ENCODE measurements at places on chromosomes 4 and X. TPM values are rescaled to one million over a fixed set of nuclear protein-coding genes. Genes with fewer than 3 reads are reported as not detected.

GRCh38 chrX:69961365-69962072 lies 88.2 kb downstream of the AWAT2 start:
- no peaks in the 10 kb centered on the region for H3K4me1 ChIP-seq
- no peaks in the 10 kb centered on the region for H3K27me3 ChIP-seq

DNA sequence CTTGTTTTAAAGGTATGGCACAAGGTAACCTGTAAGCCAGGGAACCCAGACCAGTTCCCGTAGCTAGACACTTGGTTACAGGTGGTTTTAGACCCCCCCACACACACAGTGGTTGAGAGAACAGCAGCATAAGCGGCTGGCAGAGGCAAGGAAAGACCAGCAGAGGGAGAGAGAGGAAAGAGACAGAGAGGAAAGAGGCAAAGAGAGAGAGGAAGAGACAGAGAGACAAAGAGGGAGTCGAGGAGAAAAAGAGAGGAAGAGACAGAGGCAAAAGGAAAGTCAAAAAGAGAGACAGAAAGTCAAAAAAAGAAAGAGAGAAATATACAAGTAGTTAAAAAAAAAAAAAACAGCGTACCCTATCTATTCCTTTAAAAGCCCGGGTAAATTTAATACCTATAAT lies 19.5 kb upstream of the PCSK1N start:
- DNase-seq = no peak
- no peak overlapping the region for H3K4me3 ChIP-seq
- H3K27me3 ChIP-seq = no peaks in the 10 kb centered on the region
- no peak overlapping the region for H3K27ac ChIP-seq

- peaks cover 7% of the 10 kb centered on the region for H3K27me3 ChIP-seq
- no peaks in the 10 kb centered on the region for H3K36me3 ChIP-seq
- no peak overlapping the region for H3K27ac ChIP-seq
- no peak overlapping the region for H3K4me3 ChIP-seq
Measured at GRCh38 chrX:70444946-70445656, 466 bp downstream of the DLG3 start.

- H3K4me1 ChIP-seq = peaks cover 26% of the 10 kb centered on the region
- H3K27ac ChIP-seq = no peak overlapping the region
- no peak overlapping the region for H3K4me3 ChIP-seq
Measured at GRCh38 chr4:105184316-105184980, 37.8 kb downstream of the TET2 start.

DNA sequence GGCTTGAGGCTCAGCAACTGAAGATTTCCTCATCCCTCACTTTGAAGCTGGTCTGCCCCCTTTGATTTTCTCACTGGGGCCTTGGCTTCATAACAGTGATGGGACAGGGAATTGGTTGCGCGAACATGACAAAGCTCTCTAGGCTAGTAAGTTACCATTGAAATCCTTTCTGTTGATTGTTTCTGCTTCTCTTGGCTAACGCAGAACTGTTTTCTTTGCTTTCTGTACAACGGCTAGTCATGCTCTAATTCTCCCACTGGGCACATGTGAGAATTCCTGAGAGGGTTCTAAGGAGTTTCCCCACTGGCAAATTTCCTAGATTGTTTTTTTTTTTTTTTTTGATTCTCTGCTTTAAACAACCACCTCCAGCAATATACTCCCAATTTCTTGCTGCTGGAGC lies 738.6 kb downstream of the PCDH7 start:
- no peak for DNase-seq
- H3K36me3 ChIP-seq = no peaks in the 10 kb centered on the region
- no peaks in the 10 kb centered on the region for H3K4me1 ChIP-seq
- no peak overlapping the region for H3K4me3 ChIP-seq
- H3K27ac ChIP-seq = no peak overlapping the region
- H3K27me3 ChIP-seq = no peaks in the 10 kb centered on the region

DNA sequence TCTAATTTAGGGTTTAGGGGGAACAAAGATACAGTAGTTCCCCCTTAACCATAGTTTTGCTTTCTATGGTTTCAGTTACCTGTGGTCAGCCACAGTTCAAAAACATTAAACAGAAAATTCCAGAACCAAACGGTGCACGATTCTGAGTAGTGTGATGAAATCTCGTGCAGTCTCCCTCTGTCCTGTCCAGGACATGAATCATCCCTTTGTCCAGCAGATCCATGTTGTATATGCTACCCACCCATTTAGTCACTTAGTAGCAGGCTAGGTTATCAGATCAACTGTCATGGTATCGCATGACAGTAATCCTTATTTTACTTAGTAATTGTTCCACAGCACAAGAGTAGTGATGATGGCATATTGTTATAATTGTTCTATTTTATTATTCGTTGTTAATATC lies 556.1 kb downstream of the IL1RAPL1 start:
- no peak overlapping the region for H3K4me3 ChIP-seq
- DNase-seq = no peak

DNA sequence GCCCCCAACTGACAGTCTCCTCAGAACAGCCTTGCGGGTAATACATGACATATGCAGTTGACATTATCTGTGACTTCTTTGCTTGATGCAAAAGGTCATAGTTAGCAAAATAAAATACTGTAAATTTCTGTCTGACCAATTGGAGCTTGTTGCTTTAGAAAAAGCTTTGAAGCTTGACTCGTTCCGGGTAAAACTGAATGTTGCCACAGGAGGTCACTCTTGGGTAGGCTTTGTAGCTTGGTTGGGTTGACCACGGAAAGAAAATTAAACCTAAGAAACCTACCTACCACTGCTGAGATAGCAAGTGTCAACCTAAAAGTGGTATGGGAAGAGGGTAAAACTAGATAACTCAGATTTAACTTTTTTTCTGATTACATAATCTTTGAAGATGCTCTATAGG lies 23.2 kb downstream of the PRPS2 start:
- H3K36me3 ChIP-seq = no peaks in the 10 kb centered on the region
- H3K27ac ChIP-seq = no peak overlapping the region
- no peak overlapping the region for H3K4me3 ChIP-seq
- H3K27me3 ChIP-seq = no peaks in the 10 kb centered on the region

- no peak for DNase-seq
- no peaks in the 10 kb centered on the region for H3K36me3 ChIP-seq
- no peaks in the 10 kb centered on the region for H3K4me1 ChIP-seq
- H3K4me3 ChIP-seq = no peak overlapping the region
Measured at GRCh38 chrX:134868771-134869495, 121.9 kb upstream of the SMIM10 start.

- no peak overlapping the region for H3K27ac ChIP-seq
- no peaks in the 10 kb centered on the region for H3K4me1 ChIP-seq
- H3K4me3 ChIP-seq = no peak overlapping the region
- H3K27me3 ChIP-seq = no peaks in the 10 kb centered on the region
- no peaks in the 10 kb centered on the region for H3K36me3 ChIP-seq
- no peak for DNase-seq
Measured at GRCh38 chrX:106177982-106178321, 9.8 kb downstream of the PWWP3B start.

CLDN22 gene
- polyA plus RNA-seq = not detected

CCSER1 gene
- polyA plus RNA-seq = 3.7 TPM

DNA sequence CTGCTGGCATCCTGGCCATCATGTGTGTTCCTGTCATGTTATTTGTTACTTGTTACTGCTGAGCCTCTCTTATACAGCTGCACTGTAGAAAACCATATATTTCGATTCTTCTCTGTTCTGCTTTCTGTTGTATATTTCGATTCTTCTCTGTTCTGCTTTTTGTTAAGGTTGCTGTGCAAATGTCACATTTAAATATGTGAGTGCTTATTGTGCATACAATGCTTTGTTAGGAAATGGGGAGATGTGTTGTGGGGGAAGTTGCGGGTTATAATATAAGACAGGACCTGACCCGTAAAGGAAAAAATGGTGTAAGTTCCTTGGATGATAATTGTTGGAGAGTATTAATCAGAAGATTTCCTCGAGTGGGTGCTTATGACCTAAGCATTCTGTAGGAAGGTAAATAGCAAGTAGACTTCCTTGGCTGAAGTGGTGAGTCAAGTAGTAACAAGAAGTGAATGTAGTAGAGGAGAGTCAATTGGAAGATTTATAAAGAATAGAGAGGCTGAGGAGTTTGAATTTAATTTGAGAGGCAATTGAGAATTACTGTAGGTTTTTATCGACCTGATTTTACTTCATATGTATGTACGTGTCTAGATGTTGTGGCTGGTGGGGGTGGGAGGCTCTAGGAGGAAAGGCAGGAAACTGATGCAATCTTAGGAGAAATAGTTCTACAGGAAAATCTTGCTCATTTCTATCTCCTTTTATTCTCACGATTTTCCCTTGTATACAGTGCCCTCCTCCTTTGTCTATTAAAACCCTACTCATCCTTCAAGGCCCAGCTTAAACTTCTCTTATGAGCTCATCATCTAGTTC lies 8.5 kb downstream of the OGT start:
- no peak overlapping the region for H3K4me3 ChIP-seq
- H3K36me3 ChIP-seq = no peaks in the 10 kb centered on the region
- DNase-seq = no peak
- H3K4me1 ChIP-seq = peaks cover 2% of the 10 kb centered on the region
- no peaks in the 10 kb centered on the region for H3K27me3 ChIP-seq

FGF2 gene
- polyA plus RNA-seq = 1.8 TPM

DNA sequence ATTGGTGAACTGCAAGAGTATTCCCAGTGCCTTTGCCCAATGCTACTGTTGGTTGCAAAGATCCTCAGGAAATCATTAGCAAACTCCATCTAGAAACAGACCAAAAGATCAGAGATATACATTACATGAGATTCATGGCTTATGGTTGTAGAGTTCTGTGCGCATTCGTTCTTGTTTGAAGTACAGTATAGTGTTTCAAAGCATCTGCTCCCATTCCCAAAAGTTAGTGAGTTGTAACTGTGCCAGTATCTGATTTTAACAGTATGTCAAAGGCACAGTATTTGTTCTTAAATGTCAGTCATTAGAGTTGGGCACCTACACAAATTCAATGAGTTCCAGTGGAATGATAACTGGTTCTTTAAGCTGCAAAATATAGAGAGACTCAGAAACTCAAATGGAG lies 314.7 kb upstream of the ATOH1 start:
- H3K4me1 ChIP-seq = no peaks in the 10 kb centered on the region
- no peak overlapping the region for H3K4me3 ChIP-seq
- no peak overlapping the region for H3K27ac ChIP-seq
- no peaks in the 10 kb centered on the region for H3K27me3 ChIP-seq

DNA sequence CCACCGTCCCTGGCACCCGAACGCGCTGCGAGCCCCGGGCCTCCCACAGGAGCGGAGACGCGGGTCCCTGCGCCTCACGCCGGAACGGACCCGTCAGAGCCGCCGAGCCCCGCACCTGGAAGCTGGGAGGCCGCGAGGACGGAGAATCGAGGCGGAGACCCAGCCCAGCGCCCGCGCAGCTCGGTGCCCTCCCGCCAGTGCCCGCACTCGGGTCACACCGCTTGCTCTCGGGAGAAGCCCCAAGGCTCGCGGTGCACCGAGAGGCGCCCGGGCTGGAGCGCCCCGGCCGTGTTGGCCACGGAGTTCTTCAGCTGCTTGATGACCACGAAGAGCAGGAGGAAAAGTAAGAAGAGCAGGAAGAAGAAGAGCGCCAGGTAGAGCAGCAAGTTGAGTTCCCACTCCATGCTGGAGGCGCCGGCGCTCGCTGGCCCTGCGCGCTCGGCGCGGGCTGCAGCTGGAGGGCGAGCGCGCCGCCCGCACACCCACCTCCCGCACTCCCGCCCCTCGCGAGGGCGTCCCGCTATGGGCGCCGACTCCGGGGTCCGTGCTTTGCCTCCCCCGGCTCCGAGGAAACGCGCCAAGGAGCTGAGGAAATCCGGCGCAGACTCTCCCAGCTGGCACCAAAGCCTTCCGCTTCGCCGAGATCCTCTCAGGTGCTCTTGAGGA lies at the start of gene SMIM43:
SMIM43 (minus strand) TSS at position 463 of the 666 bp plus-strand sequence; CDS start at position 404, 59 bp downstream.
- no peak for DNase-seq
- peak within 1 kb of the TSS; percentile 45 for H3K4me3 ChIP-seq
- H3K27me3 ChIP-seq = peaks cover 17% of the 10 kb centered on the region
- no peaks in the 10 kb centered on the region for H3K36me3 ChIP-seq
- no peak within 1 kb of the TSS for H3K27ac ChIP-seq

GRCh38 chr4:2331519-2332200 lies 69.8 kb upstream of the MXD4 start:
- no peak for DNase-seq
- no peak overlapping the region for H3K4me3 ChIP-seq
- H3K36me3 ChIP-seq = no peaks in the 10 kb centered on the region
- no peaks in the 10 kb centered on the region for H3K4me1 ChIP-seq
- no peak overlapping the region for H3K27ac ChIP-seq

DNA sequence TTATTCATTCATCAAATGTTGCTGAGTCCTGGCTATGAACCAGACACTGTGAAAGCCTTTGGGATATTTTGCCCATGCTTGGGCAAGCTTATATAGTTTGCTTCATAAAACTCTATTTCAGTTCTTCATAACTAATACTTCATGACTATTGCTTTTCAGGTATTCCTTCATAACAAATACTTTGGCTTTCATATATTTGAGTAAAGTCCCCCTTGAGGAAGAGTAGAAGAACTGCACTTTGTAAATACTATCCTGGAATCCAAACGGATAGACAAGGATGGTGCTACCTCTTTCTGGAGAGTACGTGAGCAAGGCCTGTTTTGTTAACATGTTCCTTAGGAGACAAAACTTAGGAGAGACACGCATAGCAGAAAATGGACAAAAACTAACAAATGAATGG lies 1.7 kb upstream of the AFP start:
- no peaks in the 10 kb centered on the region for H3K4me1 ChIP-seq
- H3K27ac ChIP-seq = no peak overlapping the region
- no peaks in the 10 kb centered on the region for H3K27me3 ChIP-seq
- no peaks in the 10 kb centered on the region for H3K36me3 ChIP-seq
- DNase-seq = no peak
- H3K4me3 ChIP-seq = no peak overlapping the region

DNA sequence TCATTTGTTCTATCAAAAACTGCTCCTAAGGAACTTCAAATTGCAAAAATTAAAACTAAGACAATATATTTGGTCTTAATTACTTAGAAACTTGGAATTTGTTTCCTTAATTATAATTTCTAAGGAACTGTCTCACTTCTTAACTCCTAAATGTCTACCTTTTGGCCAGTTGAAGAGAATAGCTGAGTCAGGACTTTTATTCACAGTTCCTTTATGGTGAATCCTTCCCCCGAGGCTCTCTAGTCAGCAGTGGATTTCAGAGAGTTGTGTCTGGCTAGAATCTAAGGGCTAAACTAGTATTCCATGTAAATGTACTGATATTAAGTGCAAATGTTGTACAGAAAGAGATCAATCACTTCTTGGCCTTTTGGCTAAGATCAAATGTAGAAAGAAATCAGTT lies 69.3 kb downstream of the AMMECR1 start:
- H3K4me3 ChIP-seq = no peak overlapping the region
- no peaks in the 10 kb centered on the region for H3K36me3 ChIP-seq
- no peak for DNase-seq
- H3K27me3 ChIP-seq = no peaks in the 10 kb centered on the region

DNA sequence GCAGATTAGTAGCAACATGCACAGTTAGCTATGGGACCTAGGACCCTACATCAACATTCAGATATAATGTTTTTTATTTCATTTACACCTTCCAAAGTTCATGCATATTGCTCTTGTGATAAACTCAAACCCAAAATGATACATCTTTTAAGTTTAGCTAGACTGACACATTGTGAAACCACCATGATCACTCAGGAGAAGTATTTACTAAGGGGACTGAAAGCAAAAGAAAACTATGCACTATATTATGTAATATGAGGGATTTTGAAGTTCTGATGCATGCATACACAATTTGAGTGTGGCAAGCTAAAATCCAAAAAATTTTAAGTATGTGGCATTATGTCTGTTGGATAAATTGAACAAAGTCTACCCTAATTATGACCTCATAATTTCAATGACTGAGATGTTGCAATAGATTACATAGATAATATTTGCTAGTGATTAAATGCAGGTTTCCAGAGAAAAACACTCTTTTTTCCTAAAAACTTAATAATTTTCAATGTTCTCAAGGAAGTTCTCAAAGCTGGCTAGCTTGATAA lies 914.8 kb upstream of the GRIA3 start:
- H3K27me3 ChIP-seq = no peaks in the 10 kb centered on the region
- DNase-seq = no peak
- no peaks in the 10 kb centered on the region for H3K36me3 ChIP-seq
- no peak overlapping the region for H3K27ac ChIP-seq
- H3K4me1 ChIP-seq = no peaks in the 10 kb centered on the region
- H3K4me3 ChIP-seq = no peak overlapping the region

Measured in sigmoid colon (tissue), 7 donors.